BJ (cell line): ENCODE measurements at places on chromosomes 2 and 18.

DNA sequence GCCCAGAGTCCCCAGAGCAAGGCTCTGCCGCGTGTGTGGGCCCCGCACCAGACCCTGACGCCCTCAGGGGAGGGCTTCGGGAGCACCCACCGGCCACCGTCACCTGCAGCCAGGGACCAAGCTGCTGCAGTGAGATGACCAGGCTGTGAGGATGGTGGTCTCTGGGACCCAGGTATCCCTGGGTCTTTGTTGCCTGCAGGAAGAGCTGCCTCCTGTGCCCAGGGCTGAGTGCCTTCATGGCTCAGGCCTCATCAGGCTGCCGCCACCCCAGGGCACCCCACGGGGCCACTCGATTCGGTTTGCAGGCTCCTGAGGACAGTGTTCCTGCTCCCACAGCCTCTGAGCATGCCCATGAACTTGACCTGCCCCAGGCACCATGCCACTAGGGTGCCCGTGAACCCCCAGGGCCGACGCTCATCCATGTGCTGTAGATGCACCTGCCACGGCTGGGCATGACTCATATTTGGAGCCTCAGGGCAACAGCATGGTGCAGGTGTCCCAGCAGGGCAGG lies 109.8 kb downstream of the FAM210A start:
- DNase-seq = no peak

DNA sequence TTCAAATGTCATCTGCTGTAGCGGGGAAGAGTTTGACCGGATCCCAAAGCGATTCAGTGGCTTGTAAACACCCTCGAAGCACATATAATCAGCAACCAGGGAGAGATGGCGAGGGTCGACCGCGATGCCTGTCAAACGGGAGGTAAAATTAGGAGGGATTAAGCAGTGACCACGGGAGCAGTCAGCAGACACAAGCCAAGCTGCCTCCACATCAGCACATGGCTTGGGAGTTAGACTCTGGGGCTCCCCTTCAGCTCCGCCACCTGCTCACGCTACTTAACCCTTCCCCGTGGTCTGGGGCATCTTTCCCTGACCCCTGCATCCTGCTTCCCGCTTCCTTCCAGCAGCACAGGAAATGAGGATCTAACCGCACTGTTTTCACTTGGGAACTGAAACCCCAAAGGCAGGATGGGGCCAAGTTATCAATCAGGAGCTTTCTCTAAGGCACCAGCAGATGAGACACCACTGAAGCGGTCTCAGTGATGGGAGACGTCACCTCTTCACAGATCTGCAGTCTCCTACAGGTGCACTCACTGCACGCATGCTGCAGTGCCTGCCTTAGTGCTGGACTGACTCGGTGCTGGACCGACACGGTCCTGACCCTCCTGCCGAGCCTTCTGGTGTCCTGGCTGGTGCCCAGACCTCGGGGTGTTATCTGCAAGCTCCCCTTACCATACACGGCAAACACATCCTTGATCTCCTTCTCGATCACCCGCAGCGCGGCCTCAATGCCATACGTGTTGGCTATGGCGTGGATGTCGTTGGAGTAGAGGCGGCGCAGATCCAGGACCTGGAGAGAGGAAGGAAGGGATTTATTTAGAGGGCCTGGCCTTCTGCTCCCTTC lies 77.5 kb downstream of the POLR1A start:
- no peak for DNase-seq

DNA sequence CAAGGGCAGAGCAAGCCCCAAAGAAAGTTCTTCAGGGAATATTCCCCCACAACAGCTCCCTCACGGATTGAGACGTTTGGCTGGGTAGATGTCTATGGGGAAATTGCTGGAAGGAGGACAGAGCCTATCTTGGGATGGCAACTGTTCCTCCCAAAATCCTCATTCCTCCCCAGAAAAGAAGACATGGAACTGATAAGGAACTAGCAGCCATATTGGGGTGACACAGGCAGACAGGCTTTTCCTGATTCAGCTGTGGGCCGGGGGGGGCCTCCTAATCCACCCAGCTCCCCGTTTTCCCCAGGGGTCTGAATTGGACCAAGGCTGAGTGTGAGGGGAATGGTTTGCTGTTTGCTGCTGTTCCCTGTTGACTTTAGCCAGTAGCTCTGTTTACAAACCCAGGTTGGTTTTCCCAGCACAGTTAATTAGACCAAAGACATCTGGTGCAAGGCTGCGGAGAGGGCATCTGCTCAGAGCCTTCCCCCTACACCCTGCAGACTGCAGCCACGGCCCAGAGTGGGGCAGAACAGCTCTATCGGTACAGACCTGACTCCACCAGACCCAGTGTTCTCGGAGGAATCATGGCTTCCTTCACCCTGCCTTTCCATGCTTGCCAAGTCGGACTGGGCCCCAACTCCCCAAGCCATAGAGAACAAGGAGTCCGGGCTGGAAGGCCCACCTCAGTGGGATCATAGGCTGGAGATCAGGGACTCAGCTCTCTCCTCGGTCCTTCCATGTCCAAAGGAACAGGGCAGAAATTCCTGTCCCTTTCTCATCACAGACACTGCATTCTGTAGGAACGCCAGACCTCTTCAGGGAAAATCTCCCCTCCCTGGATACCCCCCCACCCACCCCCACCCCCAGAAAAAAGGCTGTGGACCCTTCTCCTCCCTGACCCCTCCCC lies 1.7 kb upstream of the PKDCC start:
- no peak for DNase-seq

DNA sequence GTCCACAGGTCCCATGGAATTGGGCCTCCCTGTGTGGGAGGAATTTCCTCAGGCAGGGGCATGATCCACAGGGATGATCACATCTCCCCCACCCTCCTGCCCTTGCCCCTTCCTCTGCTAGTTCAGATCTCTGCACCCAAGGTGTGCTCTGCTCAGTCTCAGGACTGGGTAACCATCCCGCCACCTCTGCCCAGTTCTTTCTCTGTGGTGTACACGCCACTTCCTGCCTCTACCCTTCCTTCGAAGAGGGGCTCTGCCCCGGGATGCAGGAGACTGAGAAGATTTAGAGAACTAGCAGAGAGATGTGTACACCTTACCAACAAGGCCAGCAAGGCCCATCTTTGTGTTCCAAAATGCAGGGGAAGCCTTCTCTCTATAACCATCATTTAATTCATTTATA lies 160.4 kb downstream of the CELF4 start:
- no peak for DNase-seq

DNA sequence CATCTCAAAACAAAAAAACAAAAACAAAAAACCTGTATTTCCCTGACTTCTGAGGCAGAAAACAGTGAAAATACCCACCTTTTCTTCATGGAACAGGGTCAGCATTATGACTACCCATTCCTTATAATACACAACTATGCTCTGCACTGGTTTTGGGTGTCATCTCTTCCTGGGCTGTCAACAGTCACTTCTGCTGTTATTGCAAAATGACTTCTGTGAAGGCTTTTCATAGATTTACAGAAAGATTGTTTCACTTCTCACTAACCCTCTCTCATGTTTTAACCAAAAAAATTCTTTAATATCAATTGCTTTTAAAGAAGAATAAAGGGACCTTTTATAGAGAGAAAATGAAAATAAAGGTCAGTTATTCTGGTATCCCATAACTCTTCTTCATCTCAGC lies 26.5 kb upstream of the PIK3C3 start:
- no peak for DNase-seq

DNA sequence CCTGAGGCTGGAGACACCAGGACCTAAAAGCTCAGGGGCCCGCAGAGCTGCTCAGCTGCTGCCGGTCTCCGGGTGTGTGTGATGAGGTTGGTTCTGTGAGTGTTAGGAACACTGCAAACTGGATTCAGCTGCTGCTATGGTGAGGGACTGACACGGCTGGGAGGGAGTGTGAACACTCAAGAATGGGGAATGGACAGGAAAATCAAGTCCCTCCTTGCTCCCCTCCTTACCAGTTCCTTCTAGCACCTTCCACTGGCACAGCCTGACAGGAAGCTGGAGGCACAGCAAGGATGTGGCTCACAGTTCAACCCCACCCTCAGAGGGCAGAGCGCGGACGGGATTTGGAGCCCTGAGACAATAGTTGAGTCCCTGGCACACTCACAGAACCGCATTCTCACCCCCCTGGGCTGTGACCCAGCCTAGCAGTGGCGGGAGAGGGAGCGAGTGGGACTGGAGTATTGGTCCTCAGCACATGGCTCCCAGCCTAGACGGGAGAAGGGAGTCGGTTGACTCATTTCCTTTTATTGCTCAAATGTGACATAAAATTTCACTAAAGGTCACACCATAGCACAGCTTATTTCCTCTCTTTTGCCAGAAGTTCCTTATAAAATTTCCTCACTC lies 42.5 kb downstream of the LRRC30 start:
- no peak for DNase-seq

- no peak for DNase-seq
Measured at GRCh38 chr2:25229279-25230197, 61.2 kb upstream of the POMC start.

- DNase-seq = no peak
Measured at GRCh38 chr2:75077909-75078308, 119.5 kb downstream of the POLE4 start.

- DNase-seq = no peak
Measured at GRCh38 chr2:195121341-195121740, 535.7 kb upstream of the SLC39A10 start.

DNA sequence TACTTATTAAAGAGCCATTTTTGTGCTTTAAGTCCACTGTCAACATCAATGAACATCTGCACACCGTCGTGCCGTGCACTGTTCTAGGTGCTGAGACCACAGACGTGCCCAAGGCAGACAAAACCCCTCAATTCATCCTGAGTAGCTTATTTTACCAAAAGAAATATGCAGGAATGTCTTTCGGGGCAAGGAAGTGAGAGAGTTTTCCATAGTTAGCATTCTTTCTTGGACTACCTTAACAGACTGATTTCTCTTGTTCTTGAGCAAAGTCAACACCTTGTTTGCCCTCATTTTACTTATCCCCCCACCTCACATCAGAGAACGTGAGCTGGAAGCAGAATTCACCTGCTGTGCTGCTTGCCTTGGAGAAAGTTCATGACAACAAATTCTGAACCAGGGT lies 69.3 kb downstream of the GATA6 start:
- DNase-seq = no peak

- DNase-seq = no peak
Measured at GRCh38 chr2:24926602-24927252, 6.7 kb upstream of the ADCY3 start.

GRCh38 chr2:112674229-112674628 lies 28.5 kb downstream of the SLC20A1 start:
- DNase-seq = no peak

DNA sequence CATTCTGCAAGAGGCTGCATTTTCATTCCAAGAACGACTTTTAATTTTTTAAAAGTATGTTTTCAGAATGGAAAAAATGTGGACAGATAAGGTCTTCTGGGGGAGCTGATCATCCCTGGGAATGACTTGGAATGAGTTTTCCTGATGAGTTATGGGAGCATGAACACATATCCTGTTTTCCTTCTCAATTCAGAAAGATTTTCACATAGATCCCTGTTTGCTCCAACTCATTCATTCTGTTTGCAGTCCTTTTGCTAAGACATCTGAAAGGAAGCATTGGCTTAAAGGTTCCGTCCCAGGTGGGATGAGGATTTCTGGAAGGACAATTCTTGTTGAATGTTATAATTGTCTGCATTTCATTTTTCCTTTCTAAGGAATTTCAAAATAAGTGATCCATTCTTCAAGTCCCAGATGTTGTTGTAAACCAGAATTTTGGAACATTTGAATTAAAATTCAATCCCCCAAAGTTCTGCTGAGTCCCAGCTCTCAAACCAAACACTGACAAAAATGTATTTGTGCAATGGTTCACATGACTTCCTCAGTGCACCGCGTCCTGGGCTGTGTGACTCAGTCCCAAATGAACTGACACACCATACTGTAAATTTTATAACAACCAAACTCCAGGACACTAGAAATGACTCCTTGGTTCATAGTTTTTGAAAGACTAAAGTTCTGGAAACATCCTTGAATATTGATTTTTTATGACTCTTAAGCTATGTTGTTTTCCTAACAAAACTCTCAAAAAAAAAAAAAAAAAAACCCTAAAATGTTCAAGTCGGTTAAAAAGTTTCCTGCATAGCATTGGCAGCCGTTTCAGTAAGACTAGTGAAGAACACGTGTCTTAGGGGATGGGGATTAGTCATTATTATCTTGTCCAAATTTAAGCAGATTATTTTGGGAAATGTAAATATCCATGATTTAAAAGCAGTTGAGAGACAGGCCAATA lies 281.8 kb upstream of the TCF4 start:
- peak; percentile 59 for DNase-seq

- DNase-seq = no peak
Measured at GRCh38 chr18:35390951-35391700, 14.0 kb upstream of the ZNF396 start.

DNA sequence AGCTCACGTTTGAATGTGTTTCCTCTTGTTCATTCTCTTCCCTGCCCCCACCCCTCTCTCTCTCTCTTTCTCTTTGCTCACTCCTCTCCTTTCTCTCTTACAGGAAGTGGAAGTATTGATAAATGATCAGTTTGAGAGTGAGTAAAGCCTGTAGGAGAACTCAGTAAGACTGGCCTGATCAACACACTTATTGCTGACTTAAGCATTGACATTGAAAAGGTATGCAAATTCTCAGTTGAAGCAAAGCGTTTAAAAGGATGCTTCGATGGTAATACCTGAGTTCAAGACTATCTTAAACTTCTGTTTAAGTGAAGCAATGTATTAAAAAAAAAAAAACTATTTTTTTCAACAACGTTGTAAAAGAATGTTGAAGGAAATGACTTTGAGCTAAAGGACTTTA lies 115.7 kb upstream of the DDX18 start:
- no peak for DNase-seq

GRCh38 chr2:129484999-129485897 lies 494.2 kb upstream of the RAB6C start:
- DNase-seq = no peak

GRCh38 chr2:29655391-29656086 lies 265.8 kb downstream of the ALK start:
- DNase-seq = no peak

GRCh38 chr2:43848214-43848613 lies 9.4 kb downstream of the ABCG8 start:
- no peak for DNase-seq

- no peak for DNase-seq
Measured at GRCh38 chr2:105438104-105438929, 39.5 kb upstream of the FHL2 start.

DNA sequence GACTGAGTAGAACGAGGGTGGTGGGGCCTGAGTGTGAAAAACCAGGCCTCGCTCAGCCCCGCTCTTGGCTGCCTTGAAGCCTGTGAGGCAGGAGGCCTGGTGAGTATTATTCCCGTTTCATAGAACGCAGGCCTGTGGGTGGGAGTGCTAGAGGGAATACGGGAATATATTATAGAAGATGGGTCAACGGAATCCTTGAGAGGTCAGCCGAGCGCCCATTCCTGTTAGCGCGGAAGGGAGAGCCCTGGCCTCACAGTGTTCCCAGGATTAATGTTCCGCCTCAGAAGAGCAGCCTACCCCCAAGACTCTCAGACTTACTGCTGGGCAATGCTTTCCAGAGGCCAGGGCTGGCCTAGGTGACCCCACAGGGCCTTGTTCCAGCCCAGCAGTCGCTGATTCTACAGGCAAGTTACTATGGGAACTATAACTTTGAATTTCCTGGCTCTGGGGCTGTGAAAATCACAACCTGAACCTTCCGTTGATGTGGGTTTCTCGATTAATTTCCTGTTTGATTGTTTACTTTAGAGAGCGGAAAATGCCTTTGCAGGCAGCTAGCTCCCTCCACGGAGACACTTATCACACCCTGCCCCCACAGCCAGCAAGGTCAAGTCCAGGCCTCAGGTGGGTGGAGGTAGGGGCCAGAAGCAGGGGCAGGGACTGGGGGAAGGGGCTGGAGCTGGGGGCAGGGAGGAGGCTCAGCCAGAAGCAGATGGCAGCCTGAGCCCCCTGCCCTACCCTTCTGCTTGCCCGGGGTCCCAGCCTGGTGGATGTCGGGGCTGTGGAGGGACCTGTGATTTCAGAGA lies 108.3 kb downstream of the SMAD7 start:
- DNase-seq = no peak
